Left lung (tissue), 14 donors: ENCODE measurements at places on chromosomes 7 and 10. TPM values are rescaled to one million over a fixed set of nuclear protein-coding genes. Genes with fewer than 3 reads are reported as not detected.

ZNF467 gene
- 36.9 TPM for total RNA-seq

ACSM6 gene
- total RNA-seq, result not detected

CREM gene
- total RNA-seq, result 25.7 TPM

GRCh38 chr10:42476101-42476500 lies 162.3 kb downstream of the ZNF33B start:
- no peak for DNase-seq
- H3K27ac ChIP-seq, result peak overlapping the region; percentile 37
- no peaks in the 10 kb centered on the region for H3K36me3 ChIP-seq

GRCh38 chr7:158351481-158351880 lies 236.1 kb downstream of the PTPRN2 start:
- no peaks in the 10 kb centered on the region for H3K4me1 ChIP-seq
- DNase-seq, result no peak
- H3K27ac ChIP-seq, result no peak overlapping the region
- H3K27me3 ChIP-seq, result no peaks in the 10 kb centered on the region

DNA sequence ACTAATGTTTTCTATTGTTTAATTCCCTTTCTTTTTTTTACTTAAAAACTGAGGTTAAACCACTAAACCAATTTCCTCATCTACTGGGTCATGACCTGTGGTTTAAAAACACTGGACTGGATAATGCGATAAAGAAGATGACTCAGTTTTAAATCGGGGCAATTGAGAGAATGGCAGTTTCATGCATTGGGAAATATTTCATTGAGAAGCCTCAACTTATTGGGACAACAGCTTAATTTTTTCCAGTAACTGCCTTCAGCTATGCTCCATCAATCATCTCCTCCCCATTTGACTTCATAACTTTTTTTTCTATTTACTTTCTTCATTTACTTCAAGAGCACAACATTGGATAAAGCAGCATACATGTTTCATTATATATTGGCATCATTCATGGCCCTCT lies 61.8 kb upstream of the MET start:
- no peaks in the 10 kb centered on the region for H3K36me3 ChIP-seq
- H3K27ac ChIP-seq, result no peak overlapping the region
- DNase-seq, result no peak
- no peak overlapping the region for H3K4me3 ChIP-seq
- no peaks in the 10 kb centered on the region for H3K4me1 ChIP-seq
- H3K27me3 ChIP-seq, result peaks cover 35% of the 10 kb centered on the region
